ENCODE measurements at places on chromosomes 7 and 10.

GRCh38 chr7:158763454-158764033 is 58.9 kb upstream of the NCAPG2 start:
- DNase-seq = no peak

DNA sequence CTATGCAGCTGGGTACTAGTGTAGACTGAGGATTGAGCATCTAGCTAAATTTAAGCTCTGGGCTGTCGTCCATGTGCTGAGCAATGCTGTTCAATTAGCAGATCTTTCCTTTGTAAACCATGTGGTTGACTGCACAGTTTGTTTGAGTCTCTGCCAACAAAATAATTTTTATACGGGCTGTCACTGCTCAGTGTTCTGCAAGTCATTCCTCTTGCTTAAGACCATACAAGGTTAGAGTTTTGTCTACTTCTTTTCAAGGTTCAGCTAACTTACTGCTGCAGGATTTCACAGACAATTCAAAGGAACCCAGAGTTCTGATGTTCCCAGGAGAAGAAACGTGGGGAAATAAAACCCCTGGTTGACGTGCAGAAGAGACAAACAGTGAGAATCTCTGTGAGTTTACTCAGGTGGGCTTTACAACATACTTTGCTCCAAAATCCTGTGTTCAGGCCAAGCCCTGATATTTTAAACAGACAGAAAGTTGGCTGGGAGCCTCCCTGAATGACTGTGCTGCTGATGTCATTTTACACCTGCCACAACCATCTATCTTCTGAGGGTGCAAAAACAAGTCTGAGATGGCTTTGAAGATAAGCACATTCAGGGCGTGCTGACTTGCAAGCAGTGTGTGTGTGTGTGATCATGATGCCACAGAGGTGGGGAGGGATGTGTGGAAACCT is 177.1 kb upstream of the SVIL start:
- no peak for DNase-seq

GRCh38 chr10:71431239-71432100 is 34.8 kb downstream of the CDH23 start:
- peak; percentile 58 for DNase-seq

DNA sequence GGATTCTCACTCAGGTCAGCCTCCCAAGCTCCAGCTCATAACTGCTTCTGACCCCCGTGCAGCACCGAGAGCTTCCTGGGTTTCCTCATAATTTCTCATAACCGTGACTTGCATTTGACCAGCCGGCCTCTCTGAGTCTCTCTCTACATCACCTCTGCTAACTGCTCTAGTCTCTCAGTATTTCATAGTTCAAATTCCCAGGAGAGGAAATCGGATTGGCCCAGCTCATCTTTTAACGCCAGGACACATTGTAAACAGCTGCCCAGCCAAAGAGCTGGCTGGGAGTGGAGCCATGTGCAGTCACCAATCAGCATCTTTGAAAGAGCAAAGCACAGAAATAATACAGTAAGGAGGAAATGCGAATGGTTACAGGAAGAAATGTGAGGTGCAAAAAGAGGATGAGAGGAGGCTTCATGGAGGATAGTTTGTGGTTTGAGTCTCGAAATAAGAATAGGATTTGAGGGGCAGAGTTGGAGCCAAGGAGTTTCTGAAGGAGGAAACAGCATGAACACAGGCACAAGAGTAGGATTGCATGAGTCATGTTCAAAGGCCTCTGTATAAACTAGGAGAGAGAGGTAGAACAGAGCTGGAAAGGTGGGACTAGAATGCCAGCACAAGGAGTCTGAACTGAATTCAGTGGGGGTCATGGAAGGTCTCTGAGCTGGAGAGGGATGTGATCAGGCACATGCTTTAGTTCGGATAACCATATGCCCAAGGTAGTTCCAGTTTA is 15.2 kb upstream of the LBX1 start:
- DNase-seq = no peak

DNA sequence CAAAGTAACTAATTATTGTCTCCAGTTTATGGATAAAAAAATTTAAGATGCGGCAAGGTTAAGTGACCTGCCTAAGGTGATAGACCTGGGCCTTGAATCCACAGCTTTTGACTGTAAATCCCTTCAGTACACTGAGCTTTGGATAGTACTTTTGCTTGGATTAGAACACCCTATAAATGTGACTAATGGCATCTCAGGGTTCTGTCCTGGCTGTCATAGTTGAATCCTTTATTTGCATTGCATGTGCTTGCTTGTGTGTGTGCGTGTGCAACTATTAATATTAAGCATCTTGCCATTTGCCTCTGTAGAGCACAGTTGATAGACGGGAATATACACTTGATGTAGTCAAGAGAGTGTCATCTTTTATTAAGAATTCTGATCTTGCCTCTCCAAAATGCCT is 228.0 kb downstream of the AUTS2 start:
- no peak for DNase-seq

DNA sequence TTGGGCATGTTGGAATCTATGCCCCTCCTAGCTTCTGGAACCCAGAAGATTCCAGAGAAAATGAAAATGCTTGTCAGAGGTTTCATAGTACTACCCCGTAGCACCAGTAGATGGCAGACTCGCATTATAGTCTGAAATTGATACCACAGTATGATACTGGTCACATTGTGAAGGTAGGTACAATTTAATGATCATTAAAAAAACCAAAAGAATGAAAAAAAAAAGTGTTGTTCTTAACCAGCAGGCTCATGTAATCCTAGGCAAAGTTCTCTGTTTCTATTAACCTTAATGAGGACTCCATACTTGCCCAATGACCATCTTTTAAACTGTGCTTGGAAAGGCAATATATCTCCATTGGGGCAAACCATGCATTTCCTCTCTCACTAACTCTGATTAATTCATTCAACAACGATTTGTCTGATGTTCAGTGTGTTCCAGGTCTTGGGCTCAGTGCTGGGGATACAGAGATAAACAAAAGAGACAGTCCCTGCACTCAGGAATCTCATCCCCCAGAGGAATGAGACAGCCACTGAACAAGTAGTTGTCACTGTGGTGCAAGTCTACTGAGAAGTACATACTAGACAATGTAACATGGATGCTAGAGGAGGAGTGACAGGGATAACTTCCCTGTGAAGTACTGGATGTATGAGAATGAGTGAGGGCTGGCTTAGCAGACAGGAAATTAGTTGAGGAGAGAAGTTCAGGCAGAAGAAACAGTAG is 223.5 kb upstream of the PHYHIPL start:
- DNase-seq = no peak

DNA sequence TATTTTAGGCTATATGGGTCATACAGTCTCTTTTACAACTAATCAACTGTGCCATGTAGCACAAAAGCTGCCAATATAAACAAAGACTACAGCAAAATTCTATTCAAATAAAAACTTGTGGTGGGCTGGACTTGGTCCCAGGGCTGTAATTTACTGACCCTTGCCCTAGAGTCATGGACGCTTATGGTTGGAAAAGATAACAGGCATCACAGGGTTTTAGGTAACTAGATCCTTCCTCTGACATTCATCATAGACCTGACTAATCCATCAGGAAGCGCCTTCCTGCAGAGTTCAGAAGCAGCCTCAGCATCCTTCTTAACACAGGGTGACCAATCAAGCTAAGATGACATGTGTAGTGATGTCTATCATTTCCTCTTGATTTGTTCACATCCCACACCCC is 40.2 kb upstream of the GPAM start:
- DNase-seq = no peak

DNA sequence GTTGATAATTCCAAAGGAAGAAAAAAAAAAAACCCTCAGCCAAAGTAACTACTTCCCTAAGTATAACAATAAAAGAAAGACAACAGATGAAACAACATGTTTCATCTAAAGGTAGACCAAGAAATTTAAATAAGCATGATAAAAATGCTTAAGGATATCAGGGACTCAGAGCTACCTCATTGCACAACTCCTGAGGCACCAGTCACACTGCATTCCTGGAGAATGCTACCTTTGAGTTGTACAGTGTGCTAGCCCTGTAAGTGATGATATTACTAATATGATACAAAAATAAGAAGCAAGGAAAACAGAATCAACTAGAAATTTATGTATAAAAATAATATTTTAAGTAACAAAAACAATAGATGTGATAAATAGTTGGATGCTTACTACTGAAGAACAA is 29.5 kb upstream of the C7orf33 start:
- no peak for DNase-seq

GRCh38 chr10:8588135-8588534 is 533.6 kb downstream of the GATA3 start:
- DNase-seq = no peak

DNA sequence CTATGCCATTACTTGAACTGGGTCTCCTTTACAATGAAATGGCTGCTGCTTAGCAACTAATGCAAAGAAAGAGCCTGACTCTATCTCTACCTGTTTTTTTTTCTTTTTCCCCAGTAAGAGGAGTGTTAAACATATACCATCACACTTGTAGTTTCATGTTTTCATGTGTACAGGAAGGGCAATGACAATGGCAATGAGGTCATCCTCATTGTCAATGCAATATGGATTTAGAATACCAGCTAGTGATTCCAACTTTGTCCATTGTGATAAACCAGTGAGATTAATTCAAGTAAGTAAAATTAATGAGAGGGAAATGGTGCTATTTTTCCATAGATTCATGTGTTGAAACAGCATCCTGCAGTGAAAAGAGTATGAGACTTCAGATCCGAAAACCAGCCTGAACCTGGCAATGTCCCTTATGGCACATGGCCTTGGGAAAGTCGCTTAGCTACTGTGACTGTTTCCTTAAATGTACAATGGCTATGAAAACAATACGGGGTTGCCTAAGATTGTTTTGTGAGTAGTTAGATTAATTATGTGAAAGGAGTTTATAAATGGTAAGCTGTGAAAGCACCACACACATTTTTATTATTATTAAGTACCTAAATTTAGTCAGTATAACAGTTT is 11.2 kb downstream of the DGKI start:
- no peak for DNase-seq

GRCh38 chr7:137875746-137876145 is 29.0 kb upstream of the DGKI start:
- no peak for DNase-seq

GRCh38 chr7:102295346-102296178 is 8.9 kb downstream of the SH2B2 start:
- no peak for DNase-seq

DNA sequence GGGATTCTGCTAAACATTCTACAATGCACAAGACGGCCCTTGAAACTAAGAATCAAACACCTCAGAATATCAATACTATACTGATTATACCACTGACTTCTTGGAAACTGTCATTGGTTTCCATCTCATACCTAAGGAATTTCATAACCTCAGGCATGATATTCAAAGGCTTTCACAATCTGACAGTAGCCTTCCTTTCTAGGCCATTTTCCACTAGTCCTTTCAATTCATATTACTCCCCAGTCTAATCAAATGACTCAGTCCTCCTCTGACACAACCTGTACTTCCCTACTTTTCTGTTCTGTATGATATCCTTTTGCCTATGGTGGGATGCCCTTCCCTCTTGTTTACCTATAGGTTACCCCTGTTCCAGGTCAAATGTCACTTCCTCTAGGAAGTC is 48.3 kb downstream of the CSTF2T start:
- no peak for DNase-seq
